Kasumi-1 (cell line): ENCODE measurements at places on chromosomes 11 and 22.

DNA sequence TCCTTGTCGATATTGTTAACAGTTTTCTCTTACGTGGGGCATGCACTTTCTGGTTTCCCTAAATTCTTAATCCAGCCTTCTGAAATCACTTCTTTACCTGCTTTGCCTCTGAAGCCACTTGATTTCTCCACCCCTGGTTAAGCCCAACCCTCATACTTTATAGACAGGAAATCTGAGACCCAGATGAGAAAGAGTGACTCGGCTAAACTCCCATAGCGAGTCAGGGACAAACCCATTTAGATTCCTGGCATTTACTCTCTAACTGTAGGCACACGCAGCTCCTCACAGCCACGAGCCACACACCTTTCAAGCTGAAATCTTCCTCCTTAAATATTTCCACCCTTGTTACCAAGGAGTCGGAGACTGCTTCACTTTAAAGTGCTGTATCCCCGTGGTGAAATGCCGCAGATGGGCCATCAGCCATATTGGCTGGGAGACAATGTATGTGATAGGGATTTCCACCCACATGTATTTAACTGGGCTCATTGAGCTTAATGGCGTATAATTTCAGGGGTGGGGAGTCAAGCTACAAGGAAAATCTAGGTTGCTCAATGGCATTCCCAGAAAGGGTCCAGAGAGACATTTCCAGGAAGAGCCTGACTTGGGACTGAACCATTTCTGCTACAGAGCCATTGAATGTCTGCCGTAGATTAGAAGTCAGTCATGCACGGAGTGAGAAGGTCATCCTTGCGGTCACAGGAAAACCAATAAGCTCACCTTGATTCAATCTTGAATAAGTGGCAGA is 49.9 kb upstream of the GRK3 start:
- DNase-seq = no peak

- DNase-seq = peak; percentile 38
These were observed 10.3 kb downstream of the TOP3B start for GRCh38 chr22:21972293-21972779.

- DNase-seq = peak; percentile 76
These were observed 1.1 kb downstream of the CFL1 start for GRCh38 chr11:65856689-65857499.

- no peak for DNase-seq
These were observed 156.2 kb downstream of the MAML2 start for GRCh38 chr11:96186806-96187205.

DNA sequence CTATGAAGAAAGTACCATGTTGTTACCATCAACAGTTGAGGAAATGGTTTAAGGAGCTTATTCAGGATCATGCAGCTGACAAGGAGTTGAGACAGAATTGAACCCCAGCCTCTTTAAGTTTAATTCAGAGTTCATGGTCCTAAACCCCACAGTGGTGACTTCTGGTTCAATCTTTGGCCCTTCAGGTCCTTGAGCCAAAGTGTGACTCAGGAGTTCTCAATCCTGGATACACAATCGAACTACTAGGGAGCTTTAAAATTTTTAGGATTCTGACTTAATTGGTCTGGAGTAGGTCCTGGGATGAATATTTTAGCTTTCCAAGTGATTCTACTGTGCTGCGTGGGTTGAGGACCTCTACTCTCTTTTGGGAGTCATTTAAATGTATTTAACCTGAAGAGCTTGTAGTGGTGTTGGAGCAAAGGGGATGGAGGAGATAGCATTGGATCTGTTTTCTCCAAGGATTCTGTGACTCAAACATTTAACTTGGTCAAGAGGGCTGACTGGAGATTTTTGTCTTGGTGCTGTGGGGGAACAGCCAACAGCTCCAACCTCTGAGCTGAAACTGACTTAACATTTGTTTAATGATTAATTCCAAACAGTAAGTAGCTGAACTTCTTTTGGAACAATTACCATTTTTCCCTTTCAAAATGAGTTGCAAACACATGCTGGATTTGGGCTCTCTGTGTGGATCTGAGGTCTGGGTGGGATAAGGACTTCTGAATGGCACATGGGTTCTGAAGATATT is 80.1 kb downstream of the INSC start:
- DNase-seq = no peak

- no peak for DNase-seq
These were observed 65.7 kb downstream of the SGSM1 start for GRCh38 chr22:24871611-24872205.

- no peak for DNase-seq
These were observed 21.3 kb downstream of the LAYN start for GRCh38 chr11:111561791-111562325.

DNA sequence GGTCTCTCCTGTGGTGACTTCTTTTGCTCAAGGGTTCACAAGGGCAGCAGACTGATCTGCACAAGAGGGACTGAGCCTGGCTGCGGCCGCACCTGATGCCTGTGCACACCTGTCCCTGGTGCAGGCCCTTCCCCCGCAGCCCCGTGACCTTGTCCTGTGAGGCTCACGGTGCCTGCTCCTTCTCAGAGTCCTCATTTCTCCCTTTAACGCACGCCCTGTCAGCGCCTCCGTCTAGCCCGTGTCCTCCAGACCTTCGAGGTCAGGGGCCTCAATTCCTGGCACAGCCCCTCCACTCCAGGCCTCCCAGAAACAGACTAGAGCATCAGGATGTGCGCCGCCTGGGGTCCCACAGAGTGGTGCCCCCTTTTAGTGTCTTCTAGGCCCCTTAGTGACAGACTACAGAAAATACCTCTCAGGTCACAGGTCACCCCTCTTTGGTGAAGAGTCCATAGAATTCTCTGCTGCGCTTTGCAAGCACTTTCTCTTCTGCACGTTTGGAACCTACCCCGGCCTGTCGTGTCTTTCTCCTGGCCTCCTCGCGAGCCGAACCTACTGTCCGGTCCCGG is 1.0 kb upstream of the DRD4 start:
- DNase-seq = no peak

DNA sequence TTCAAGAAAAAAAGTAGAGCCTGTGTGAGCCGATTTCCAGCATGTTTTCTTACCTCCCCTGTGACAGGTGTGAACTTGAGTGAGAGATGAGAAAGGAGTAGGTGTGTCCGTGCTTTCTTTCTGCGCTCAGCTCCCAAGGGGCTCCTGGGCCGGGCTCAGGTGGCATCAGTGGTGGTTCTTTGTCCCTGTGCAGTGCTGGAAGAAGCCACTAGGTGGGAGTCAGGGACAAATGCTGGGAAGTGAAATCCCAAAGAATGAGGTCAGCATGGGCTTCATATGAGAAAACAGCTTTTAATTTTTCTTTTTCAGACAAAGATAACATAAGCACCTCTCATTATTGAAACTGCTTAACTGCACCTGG is 57.8 kb downstream of the PPFIBP2 start:
- peak; percentile 37 for DNase-seq

DNA sequence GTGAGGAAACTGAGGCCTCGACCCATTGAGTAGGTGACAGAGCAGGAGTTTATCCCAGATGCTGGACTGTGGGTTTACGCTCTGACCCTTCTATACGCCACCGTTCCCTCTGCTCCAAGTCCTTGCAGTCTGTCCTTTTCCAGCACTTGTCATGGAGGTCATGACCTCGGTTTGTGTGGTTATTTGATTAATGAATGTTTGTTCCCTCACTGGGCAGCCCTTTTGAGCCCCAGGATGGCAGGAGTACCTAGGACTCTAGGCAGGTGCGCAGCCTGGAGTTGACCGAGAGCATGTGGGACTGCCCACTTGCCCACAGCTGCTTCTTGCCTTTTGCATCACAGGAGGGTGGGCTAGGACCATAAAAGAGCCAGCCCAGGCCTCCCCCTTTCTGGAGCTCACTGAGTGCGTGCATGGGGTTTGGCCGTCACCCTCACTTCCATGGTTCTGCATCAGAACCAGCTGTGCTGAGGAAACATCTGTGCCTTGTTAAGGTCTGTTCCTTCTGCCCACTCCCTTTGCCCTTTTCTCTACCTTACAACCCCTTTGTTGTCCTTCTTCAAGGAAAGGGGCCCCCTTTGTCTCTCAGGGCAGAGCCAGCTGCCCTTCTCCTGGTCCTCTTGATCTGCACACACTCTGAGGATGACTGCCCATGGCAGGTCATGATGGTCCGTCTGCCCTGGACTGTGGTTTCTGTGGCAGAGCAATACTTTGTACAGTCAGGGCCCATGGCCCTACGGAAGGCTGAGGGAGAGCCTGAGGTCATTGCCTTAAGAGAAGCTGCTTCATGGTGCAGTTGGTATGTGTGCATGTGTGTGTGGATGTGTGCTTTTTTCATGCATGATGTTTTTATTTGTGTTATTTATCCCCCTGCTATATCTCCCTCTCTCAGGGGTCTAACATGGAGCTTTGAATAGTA is 38.2 kb downstream of the BMAL1 start:
- no peak for DNase-seq

DNA sequence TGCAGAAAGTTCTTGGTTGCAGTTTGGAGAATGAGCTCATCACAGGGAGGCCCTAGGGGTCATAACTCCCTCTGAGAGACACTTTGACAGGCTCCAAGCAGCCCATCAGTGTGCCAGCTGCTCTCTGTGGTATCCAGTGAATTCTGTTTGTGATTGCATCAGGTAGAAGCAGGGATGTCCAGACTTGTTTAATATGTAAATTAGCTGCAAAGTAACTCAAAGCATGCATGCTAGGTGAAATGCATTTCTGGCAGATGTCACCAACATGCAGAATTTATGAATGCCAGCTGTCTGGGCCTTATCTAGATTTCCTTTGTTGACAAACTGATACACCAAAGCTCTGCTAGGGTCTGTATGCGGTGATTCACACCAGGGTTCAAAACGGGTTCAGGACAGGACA is 123.6 kb upstream of the MTNR1B start:
- DNase-seq = no peak

- no peak for DNase-seq
These were observed 13.5 kb upstream of the OSBP2 start for GRCh38 chr22:30680991-30681770.

- DNase-seq = no peak
These were observed 82.9 kb upstream of the THY1 start for GRCh38 chr11:119505861-119506260.

DNA sequence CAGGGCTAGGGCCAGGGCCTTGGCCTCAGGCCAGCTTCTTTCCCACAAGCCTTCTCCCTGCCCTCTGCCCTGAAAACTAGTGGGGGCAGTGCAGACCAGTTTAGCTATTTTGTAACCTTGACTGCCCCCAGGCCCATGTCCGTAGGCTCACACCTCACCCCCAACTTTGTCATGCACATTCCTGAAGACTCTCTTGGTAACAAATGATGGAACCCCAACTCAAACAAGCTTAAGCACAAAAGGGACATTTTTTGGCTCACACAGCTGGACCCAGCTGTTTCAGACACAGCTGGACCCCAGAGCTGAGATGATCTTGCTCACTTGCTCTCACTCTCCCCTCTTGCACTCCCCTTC is 46.6 kb downstream of the KCNQ1OT1 start:
- no peak for DNase-seq

GRCh38 chr11:60866911-60867870 is at the start of gene ZP1:
Gene ZP1, plus strand, starts transcription at chr11:60867542. Its CDS starts 20 bp downstream, at chr11:60867562.
- DNase-seq = no peak

DNA sequence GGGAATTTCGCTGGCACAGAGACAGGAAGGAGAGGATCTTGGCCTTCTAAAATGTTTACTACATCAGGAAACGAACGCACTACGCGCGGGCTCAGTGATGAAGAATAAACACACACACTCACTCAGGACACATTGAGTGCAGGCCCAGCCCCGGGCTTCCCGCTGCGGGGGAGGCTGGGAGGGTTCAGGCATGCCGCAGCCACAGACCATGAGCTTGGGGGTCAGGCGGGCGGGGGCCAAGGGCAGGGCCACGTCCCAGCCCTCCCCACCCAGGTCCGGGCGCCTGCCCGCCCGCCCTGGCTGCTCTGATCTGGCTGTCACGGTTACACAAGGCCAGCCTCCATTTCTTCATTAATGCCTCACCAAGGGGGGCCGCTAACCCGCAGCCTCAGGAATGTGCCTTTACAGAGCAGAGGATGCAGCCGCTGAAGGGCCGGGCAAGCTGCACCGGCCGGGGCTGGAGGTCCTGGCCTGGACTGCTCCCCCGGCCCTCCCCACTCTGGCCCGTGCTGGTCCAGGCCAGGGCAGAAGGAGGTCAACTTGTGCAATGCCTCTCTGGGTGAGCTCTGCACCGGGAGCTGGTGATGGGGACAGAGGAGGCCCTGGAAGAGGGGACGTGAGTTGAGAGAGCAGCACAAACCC is 41.7 kb downstream of the IGF2 start:
- DNase-seq = no peak

DNA sequence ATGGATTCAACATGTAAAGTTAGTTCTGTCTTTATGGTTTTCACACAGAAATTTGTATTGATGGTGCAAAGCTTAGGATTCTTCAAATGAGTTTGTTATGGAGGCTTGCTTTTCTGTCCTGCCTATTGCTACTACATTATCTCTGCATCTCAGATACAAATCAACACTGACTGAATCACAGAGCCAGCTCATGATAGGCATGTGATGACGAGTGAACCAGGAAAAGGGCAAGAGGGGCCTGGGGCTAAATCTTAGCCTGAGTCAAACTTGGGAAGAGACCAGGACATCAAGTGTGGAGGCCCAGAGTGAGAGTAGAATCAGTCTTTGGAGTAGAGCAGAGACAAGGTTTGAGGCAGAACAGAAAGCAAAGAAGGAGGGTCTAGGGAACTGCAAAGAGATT is 107.1 kb upstream of the CD44 start:
- no peak for DNase-seq

- no peak for DNase-seq
These were observed 15.9 kb downstream of the MED15 start for GRCh38 chr22:20523086-20523983.

GRCh38 chr22:19260804-19261203 is 30.7 kb downstream of the CLTCL1 start:
- no peak for DNase-seq

- peak; percentile 57 for DNase-seq
These were observed 500 bp upstream of the ADSL start for GRCh38 chr22:40345815-40346184.

DNA sequence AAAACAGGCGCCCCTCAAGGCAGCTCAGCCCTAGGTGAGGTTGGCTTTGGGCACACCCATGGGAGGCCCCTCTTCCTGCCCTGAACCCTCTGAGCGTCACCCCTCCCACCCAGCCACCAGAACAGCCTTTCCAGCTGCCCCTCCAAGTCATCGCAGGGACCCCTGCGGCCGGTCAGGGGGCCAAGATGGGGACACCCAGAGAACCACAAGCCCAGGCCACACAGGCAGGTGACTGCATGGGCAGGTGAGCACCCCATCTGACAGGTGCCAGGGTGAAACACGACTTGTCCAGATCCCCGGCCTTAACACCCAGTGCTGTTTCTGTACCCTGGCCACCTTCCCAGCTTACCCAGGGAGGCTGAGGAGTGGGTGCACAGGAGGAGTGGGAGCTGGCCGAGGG is 24.6 kb upstream of the GRAMD4 start:
- DNase-seq = no peak

- DNase-seq = no peak
These were observed 12.9 kb downstream of the CSDC2 start for GRCh38 chr22:41573677-41574076.

- DNase-seq = peak; percentile 67
These were observed 34.5 kb upstream of the ANO3 start for GRCh38 chr11:26297189-26297975.

GRCh38 chr11:134149371-134149770 is 74.4 kb downstream of the NCAPD3 start:
- no peak for DNase-seq

GRCh38 chr22:30537083-30537731 is 9.3 kb downstream of the SEC14L6 start:
- DNase-seq = no peak
